ENCODE measurements at places on chromosomes 7 and 10.

DNA sequence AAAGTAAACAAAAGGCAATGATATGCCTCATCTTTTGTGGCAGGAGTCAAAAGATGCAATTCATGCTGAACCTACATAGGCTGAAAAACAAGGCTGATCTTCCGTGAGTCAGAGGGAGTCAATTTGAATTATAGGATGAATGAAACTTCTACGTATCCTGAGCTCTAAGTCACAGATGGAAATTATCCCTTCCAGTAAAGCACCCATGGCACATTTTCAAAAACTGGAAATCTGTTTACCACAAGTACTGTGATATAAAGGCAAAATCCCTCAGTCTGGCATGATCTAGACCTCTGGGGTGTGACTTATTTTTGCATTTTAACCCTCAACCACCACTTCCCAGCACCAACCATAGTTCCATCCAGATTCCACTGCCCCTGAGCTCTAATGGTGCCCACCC lies 69.6 kb downstream of the NRG3 start:
- no peak for DNase-seq

GRCh38 chr10:71447676-71448075 lies 51.0 kb downstream of the CDH23 start:
- DNase-seq = no peak

GRCh38 chr10:124568339-124568738 lies 106.7 kb downstream of the LHPP start:
- no peak for DNase-seq

DNA sequence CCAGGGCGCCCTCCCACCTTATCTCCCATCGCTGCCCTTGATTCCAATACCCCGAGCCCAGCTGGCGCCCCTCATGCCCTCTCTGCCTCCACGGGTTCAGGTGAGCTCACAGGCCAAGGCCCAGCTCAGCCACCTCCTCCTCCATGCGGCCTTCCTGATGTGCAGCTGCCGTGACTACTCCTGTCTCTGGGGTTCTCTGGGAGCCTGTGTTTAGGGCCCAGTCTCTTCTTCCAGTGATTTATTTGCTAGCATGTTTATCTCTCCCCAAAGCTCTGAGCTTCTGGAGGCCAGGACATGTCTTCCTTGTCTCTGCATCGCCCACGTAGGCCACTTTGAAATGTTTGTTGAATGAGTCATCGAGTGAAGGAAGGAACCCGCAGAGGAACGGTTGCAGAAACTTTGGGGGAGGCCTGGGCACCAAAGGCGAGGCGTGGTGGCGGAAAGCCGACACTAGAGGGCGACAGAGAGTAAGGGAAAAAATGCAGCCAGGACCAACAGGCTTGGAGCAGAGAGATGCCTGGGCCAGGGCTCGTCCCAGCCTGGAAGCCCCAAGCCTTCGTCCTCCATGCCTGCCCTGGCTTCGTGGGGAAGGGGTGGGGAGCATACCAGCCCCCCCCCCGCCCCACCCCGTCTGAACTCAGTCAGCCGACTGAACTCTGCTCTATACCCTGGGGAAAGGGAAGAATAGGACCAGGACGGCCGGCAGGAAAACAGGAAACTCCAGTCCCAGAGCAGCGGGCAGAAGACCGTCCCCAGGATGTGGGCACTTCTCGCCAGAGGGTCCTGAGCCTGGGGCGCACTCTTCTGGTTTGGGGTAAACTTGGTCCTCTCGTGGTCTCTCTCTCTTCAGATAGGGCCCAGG lies 10.9 kb upstream of the HSPB1 start:
- peak; percentile 79 for DNase-seq

- no peak for DNase-seq
Measured at GRCh38 chr7:101744588-101744987, 72.8 kb upstream of the CUX1 start.

- peak; percentile 76 for DNase-seq
Measured at GRCh38 chr10:71383972-71384687, 12.6 kb upstream of the CDH23 start.

DNA sequence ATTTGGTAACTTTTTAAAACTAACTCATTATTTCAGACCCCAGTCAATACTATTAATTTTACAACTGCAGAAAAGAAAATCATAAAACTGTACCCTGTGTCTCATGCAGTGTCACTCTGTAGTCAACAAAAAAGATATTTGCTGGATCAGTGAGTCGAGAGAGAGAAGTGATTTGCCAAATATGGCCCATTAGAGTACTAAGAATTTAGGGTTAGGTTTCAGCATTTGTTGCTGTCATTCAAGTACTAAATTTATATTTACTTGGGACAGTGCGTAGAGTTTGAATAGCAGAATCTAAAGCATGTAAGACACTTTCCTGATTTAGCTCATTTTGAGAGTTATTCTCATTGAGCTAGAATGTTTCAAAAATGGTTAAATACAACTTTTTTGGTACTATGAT lies 38.9 kb downstream of the CACNA2D1 start:
- DNase-seq = no peak

DNA sequence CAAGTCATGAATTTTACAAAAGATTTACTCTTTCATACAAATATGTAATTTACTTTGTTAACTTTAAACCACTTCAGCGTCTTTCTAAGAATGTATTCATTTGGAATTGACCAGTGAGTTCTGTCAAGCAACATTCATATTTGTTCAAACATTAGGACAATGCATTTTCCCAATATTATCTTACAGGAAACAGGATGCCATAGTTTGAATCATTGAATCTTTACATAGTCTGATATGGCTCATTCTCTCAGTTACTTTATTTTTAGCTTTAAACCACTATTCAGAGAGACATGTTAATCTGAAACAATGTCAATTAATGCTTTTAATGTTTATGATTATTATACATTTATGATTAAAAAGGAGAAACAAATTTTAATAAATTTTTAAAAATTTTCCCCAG lies 21.1 kb upstream of the MEOX2 start:
- DNase-seq = no peak

- no peak for DNase-seq
Measured at GRCh38 chr7:20299647-20300312, 30.9 kb upstream of the ITGB8 start.

DNA sequence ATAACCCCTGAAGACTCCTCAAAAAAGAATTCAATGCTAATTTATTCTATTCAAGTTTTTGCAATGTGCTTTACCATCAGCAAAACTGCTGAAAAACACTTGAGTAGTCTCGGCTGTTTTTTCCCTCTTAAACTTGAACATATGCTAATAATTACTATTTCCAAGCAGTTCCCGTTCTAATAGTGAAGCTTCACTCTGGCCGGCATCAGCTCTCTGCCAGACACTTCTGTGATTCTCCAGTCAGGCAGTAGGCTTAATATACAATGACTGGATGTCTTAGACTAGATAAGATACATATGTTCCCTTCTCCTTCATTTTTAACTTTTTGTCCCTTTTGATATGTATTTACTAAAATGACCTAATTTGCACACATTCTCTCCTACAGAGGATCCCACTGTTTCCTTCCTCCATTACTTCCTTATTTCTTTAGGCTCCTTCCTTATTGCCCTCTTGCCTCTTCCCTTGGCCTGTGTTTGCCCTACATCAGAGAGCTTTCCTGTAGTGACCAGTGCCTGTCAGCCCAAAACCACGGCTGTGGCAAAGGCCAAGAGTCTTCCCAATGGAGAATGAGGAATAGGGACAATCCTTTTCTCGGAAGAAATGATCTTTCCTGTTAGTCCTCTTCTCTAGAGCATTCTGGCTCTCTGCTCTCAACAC lies 23.5 kb downstream of the HEPACAM2 start:
- DNase-seq = no peak

GRCh38 chr10:132796846-132797245 lies 10.9 kb upstream of the NKX6-2 start:
- DNase-seq = no peak

DNA sequence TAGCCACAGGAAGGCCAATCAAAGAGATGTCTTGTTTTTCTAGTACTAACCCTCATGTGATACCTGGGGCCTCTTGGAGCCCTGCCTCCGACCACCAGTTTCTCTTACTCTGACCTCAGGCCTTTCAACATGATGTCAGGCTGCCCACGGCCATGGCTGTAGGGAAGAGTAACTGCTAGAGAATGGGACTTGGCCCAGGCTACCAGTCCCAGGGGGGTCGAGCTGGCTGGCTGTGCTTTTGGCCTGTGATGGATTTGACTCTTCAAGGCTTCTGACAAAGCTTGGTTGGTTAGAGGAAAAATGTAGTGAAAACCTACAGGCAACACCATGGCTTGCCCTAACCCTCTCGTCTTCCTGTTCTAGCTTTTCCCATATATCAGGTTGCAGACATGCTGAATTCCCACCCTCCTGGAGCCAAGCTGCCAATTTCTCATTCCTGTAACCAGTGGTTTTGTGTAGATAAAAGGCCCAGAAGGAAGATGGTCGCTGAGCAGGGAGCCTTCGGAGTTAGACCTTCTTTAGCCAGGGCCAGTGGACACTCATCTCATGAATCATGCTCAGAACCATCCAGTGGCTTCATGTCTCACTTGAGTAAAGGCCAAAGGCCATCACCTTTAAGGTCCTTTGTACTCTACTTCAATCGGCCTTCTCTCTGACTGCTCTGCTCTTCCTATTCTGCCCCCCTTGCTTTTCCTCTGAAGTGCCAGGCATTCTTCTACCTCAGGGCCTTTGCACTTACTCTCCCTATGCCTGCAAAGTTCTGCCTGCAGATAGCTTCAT lies 19.7 kb downstream of the SUFU start:
- DNase-seq = no peak

GRCh38 chr7:15419596-15419995 lies 142.2 kb downstream of the AGMO start:
- no peak for DNase-seq

- no peak for DNase-seq
Measured at GRCh38 chr7:96636342-96636860, 73.2 kb downstream of the SEM1 start.

DNA sequence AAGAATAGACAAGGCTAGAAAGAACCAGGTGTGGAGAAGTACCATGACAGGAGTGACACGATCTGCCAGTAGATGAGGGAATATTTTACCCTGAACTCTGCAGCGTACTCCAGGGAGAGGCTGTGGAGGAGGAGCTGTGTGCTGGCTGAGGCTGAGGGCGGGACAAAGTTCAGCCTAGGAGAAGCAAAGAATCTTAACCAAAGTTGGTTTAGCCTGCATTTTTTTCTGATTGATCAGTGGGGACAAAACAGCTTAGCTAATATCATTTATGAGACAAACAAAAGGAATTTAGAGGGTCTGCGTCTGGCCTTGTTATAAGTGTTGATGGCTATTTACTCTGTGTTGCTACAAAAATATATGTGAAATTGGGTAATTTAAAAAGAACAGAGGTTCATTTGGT lies 5.2 kb upstream of the NPSR1 start:
- DNase-seq = no peak

GRCh38 chr7:11127988-11128387 lies 154.3 kb downstream of the PHF14 start:
- DNase-seq = no peak

GRCh38 chr10:71965623-71966022 lies 1.4 kb downstream of the CHST3 start:
- no peak for DNase-seq

DNA sequence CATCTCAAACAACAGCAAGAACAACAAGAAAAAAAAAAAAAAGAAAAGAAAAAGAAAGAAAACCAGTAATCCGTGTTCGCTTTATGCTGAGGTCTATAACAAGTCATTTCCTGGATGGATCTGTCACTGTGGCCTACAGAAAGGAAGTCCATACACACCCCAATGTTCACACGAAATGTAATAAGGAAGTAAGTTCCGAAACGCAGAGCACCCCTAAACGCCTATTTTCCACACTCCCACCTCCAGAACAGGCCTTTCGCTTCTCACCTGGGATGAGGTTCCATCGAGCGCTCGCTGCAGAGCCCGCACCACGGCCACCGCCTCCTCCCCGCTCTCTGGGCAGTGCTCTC lies 735 bp downstream of the ZNF394 start:
- no peak for DNase-seq

DNA sequence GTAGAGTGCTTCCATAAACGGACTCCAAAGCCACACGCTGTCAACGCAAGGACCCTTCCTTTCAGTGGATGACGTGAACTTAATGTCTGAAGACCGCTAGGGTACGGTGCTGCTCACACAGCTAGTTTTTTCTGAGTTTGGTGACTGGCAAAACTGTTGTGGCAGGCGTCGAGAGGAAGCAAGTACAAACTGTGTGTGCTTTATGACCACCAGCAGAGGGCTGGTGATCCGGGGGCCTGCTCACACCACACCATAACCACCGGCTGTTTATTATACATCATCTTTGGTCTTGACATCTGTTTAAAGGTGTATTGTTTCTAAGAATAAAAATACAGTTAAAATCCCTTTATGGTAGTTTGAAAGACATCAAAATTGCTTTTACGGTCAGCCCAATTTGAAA lies 37.1 kb upstream of the ATP6V0A4 start:
- no peak for DNase-seq

- no peak for DNase-seq
Measured at GRCh38 chr10:130038611-130039109, 72.0 kb downstream of the C10orf143 start.

GRCh38 chr10:33398796-33399195 lies 64.3 kb upstream of the NRP1 start:
- DNase-seq = no peak

- DNase-seq = no peak
Measured at GRCh38 chr7:100949227-100949932, at the start of gene MUC3A. Gene MUC3A, plus strand, starts transcription at chr7:100949534. Its CDS starts 91 bp downstream, at chr7:100949625.

- DNase-seq = no peak
Measured at GRCh38 chr7:116251675-116252074, 41.3 kb downstream of the TES start.

DNA sequence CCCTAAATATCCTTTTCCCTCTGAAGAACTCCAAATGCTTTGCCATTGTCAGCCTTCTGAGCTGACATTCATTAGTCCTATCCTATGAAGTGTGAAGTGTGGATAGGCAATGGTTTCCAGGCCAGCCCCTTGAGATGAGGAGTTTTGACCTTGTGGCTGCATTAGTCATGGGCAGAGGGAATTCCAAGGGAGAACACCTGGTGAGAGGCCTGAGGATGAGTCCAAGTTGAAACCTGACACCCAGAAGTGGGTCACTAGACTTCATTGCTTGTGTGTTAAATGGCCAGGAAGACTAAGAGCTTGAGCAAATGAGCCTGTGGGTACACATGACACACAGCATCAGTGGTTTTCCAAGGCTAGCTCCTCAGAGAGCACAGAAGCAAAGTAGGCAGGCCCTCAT lies 260.8 kb downstream of the SKAP2 start:
- no peak for DNase-seq

DNA sequence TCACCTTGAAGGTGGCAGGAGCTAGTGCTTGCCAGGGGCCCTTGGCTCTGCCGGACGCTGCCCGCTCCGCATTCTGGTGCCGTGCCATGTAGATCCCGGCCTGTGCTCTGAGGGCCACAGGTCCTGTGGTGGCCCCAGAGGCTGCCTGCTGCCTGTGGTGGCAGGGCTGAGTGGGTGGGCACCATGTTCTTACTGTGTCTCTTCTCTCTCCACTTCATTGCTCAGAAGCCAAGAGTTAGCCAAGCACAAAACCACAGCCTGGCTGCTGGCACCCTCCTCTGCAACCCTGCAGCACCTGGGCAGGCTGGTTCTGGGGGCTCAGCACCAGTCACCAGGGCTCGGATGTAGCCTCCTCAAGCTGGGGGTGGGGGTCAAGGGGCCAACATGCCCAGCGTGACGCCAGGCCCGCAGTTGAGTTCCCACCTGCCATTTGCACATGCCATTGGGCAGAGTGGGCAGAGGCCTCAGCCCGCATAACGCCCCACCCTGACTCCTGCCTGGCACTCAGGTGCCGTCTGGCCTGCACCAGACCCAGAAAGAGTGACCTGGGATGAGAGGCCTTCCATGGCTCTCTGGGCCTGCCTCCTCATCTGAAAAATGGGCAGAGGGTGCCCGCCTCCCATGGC lies 16.3 kb downstream of the ZMIZ1 start:
- no peak for DNase-seq

Measured in 8988T (cell line).